ENCODE measurements at places on chromosomes 3 and 15. TPM values are rescaled to one million over a fixed set of nuclear protein-coding genes. Genes with fewer than 3 reads are reported as not detected.
A peak's percentile ranks its signal among the peaks of the same experiment; 100 is the strongest.

DNA sequence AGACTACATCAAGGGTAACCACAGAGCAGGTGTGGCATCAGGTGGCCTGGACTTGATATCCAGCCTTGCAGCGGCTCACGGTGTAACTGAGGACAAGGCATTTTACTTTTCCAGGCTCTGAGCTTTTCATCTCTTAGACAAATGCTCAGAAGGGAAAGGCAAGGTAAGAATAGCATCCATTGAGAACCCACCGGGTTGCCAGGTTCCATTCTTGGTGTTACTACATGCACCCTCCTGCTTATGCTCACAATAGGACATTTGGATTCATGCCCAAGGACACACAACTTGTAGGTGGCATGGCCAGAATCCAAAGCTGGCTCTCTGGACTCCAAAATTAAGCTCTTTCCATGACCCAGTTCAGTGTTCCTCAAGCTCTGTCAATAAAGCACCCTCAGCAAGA lies 85.5 kb downstream of the CCNL1 start:
- DNase-seq: no peak

GRCh38 chr3:83968356-83968755 lies 990.4 kb upstream of the CADM2 start:
- no peak for DNase-seq

The CYP11A1 gene
- not detected for total RNA-seq

DNA sequence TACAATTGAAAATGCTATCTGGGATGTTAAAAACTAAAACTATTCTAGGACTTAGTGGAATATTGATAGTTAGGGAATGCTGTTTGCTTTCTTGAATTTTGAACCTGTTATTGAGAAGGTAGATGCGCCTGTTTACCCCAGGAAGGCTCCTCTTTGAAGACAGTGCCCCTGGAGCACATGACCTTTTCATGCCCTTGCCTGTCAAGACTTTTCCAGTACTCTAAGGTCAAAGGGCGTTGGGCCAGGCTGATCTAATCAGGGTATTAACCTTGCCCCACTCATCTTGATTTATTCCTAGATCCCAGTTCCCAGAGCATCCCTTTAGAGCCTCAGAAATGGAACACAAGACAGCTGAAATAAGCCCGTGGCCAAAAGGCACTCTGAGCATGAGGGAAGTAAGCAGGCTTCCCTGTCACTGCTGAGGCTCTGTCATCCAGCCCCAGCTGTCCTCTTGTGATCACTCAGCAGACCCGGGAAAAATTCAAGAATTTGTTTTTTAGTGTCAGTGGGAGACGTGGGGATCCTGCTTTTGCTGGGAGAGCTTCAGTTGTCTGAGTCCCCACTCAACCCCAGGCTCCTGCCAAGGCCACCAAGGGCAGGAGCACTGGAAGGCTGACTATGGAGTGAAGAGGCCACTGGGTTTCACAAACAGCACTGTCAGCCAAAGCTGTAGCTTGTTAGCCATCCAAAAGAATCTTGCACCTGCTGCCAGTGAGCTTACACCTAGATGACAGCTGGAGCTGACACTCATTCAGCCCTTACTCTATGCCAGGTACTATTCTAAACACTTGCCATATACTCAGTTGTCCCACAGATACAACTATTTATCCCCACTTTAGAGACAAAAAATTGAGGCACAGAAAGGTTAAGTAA lies 169.0 kb downstream of the PGPEP1L start:
- no peak for DNase-seq

- peak; percentile 22 for DNase-seq
These were observed 2.2 kb upstream of the MEIS2 start for GRCh38 chr15:37102305-37103162.

DNA sequence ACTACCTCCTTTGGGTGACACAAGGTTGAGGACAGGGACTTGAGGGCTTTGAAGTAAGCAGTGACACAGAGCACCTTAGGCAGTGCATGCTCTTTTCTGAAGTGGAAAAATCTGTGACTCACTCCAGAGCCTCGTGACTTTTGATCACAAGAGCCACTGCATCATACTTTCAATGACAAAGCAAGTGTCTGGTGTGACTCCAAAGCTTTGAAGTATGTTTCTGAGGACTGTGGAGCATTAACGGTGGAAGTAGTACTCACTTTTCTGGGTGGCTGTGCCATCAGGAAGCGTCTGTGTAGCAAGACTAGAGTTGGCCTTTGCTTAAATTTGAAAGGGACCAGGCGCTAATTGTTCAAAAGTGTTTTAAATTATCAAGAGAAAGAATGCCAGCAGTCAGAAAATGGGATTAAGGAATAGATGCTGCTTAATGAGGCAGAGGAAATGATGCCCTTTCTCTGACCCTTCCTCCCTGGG lies 210.7 kb upstream of the TRIM42 start:
- DNase-seq: no peak

The EIF5A2 gene
- total RNA-seq: 4.1 TPM

DNA sequence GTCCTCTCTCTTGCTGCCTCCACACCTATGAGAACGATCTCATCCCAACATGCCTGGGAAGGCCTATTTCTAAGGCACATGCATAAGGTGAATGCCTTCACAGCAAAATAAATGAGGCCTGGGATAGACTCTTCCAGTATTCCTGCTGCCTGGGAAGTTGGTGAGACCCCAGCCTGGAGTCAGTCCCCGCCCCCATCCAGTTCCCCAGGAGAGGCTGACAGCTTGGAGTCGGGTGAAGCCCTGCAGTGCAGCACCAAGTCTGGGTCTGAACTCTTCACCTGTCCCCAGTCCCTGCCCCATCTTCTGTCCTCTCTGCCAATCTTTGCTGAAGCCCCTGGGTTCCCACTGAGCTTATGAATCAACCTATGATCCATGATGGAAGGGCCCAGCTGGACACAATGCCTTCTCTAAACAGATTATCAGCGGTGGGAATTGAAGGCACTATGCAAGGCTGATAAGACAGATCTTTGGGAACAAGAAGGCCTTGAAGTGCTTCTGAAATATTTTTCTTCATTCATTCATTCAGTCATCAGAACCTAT lies 10.2 kb upstream of the APBA2 start:
- DNase-seq: no peak

DNA sequence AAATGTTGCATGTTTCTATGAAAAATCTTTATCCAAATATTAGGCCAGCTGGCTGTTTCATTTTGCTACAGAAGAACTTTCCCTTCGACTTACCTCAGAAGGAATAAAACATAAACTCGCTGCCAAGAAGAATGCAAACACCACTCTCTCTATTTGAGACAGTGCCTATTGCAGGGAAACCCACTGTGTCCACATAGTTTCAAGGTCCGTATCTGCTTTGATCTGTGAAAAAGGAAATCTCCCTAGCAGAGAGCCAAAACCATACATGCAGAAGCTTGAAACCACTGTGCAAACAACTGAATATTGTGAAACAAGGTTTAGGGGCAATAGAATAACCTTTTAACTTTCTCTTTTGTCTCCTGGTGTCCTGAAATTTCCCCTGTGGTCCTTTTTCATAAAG lies 35.0 kb upstream of the CAPN7 start:
- DNase-seq: no peak

- no peak for DNase-seq
These were observed 123.2 kb downstream of the RTP4 start for GRCh38 chr3:187491371-187491770.

- DNase-seq: no peak
These were observed 6.4 kb downstream of the BDH1 start for GRCh38 chr3:197549261-197549885.

- DNase-seq: no peak
These were observed 71.9 kb downstream of the ARNT2 start for GRCh38 chr15:80476036-80476435.

The HIGD2B gene
- 1.4 TPM for total RNA-seq

The RAB7A gene
- total RNA-seq: 138 TPM

GRCh38 chr3:131350506-131350905 lies 31.1 kb upstream of the NUDT16 start:
- no peak for DNase-seq

- no peak for DNase-seq
These were observed 17.7 kb upstream of the GSK3B start for GRCh38 chr3:120111898-120112297.

The CPLX3 gene
- not detected for total RNA-seq
